ENCODE measurements at places on chromosomes 16 and 17.

- no peak for DNase-seq
Measured at GRCh38 chr16:49631187-49632041, 224.5 kb downstream of the ZNF423 start.

GRCh38 chr17:64356304-64356686 is 34.4 kb downstream of the PECAM1 start:
- no peak for DNase-seq

DNA sequence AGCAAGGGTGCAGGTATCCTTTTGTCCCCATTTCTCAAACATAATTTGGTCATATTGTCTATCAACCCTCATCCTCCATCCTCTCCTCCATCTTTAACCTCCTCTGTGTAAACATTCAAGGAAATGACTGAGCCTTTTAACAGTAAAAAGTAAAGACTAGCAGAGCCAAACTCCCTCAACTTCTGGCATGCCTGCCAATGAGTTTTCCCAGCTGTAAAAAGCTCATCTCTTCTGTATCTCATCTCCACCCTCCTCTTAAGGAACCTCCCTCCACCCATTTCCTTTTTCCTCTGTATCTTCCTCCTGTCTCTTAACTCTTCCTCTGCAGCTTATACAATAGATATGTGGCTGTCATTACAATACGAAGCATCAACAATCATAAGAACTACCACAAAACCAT is 76.9 kb upstream of the PSMD7 start:
- DNase-seq: no peak

GRCh38 chr17:11996722-11997146 is 541 bp downstream of the ZNF18 start:
- peak; percentile 36 for DNase-seq

DNA sequence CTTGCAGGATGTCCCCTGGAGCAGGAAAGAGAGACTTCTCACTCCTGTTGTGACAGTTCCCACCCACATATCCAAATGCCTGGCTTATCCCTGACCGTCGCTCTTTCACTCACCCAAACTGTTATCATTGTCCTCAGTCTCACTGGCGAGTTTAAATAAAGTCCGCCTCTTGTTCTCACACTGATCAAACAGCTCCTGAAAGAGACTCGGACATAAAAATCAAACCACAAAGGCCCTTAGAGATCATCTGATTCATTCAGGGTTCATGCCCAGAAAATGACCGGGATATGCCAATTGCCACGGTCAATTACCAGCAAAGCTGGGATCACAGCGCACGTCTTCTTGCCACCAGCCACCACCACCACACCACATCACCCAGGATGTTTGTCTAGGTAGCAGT is 19.9 kb downstream of the GGA3 start:
- DNase-seq: no peak

DNA sequence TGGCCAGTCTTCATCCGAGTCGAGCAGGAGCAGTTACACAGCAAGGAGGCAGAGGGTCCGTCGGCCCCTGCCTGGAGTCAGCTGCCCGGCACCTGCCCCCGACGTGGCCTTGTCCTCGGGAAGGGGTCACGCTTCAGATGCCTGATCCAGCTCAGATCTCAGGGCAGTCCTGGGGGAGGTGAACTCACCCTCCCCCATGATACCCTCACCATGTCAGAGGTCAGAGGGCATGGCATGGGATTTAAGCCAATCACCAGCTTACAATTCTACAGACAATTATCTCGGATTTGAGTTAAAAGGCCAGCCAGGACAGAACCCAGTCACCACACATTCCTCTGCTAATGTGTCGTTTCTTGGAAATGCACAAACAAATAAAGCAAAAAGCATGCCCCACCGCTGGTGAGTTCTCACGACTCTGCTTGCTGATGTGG is 211.3 kb downstream of the FOXL1 start:
- no peak for DNase-seq

DNA sequence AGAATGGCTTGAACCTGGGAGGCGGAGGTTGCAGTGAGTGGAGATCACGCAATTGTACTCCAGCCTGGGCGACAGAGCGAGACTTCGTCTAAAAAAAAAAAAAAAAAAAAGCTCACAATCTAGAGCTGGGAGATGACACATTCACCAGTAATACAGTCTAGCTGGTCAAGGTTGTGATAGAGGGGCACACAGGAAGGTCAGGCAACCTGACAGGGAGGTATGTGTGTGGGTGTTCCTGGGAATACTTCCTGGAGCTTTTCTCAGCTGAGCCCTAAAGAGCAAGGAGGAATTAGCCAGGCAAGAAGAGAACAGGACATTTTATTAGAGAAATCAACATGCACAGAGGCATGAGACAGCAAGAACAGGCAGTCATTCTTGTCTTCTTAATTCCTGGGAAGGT is 216.7 kb downstream of the SHISA9 start:
- no peak for DNase-seq

DNA sequence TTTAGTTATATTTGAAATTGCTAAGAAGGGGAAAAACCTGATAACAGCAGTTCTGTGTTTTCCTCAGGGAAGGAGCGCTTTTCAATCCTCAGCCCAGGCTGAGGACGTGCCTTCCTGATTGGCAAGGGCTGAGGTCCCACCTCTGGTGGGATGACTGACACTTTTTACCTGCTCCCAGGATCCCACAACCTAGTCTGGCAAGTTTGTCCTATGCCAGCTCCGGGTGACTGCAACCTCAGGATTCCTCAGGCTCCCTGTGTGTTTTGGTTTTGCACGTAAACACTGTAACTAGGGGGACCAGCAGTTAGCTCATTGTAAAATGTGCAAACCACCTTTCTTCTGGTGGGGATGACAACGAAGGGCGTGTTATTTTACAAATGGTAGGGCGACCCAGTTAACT is 7.5 kb downstream of the MARCHF10 start:
- no peak for DNase-seq

GRCh38 chr17:15403276-15403939 is 62.0 kb upstream of the TEKT3 start:
- no peak for DNase-seq

- DNase-seq: no peak
Measured at GRCh38 chr16:77277571-77277970, 78.4 kb downstream of the SYCE1L start.

DNA sequence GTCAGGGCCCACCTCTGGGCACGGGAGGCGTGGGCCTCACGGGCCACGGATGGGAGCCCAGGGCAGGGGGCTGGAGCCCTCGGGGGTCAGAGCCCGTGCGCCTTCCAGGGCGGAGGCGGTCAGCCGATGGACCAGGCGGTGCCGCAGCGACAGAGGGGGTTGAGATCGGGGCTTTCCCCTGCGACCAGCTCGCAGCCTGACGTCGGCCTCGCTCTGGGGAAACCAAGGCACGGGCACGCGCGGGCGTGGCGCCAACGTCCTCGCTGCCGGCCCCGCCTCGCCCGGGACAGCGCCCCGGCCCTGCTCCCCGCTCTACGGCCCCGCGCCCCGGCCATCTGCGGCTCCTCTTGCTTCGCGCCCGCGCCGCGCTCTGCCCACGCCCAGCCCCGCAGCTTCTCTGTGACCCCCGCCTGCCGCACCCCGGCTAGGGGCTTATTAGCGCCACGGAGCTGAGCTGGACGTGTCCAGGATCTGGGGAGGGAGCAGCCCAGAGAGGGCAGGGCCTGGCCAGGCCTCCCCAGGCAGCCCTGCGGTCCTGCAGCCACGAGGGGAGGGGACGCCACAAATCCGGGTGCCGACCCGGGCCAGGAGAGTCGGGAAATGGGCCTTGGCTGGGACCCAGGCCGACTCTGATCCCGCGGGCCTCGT is 13.5 kb downstream of the ACTG1 start:
- no peak for DNase-seq

- DNase-seq: no peak
Measured at GRCh38 chr17:4256952-4257351, 6.8 kb downstream of the ANKFY1 start.

- DNase-seq: no peak
Measured at GRCh38 chr17:4318186-4318585, 48.3 kb downstream of the UBE2G1 start.

DNA sequence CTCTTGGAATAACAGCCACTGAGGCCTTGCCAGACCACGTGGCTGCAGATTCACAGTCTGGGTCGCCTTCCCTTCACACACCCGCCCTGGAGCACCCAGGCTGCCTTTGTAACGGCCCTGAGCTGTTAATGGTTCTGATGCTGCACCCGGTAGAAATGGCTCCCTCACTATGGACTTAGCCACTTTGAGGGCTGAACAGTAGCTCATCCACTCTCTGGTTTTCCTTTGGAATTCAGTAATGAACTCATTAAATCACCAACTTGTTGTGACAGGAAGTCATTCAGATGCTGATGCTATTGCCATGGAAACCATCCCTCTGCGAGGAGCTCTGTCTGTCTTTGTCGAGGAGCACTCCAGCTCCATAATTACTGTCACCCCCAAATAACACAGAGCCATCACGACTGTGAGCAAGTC is 59.2 kb downstream of the CDK5R1 start:
- DNase-seq: peak; percentile 50

GRCh38 chr16:2004795-2005517 is 4.7 kb downstream of the ZNF598 start:
- DNase-seq: no peak

- DNase-seq: no peak
Measured at GRCh38 chr17:46776298-46777005, 42.0 kb downstream of the WNT3 start.

GRCh38 chr17:27315322-27315721 is 21.4 kb downstream of the WSB1 start:
- DNase-seq: peak; percentile 87

- DNase-seq: no peak
Measured at GRCh38 chr17:32916134-32916533, 11.8 kb upstream of the TMEM98 start.

DNA sequence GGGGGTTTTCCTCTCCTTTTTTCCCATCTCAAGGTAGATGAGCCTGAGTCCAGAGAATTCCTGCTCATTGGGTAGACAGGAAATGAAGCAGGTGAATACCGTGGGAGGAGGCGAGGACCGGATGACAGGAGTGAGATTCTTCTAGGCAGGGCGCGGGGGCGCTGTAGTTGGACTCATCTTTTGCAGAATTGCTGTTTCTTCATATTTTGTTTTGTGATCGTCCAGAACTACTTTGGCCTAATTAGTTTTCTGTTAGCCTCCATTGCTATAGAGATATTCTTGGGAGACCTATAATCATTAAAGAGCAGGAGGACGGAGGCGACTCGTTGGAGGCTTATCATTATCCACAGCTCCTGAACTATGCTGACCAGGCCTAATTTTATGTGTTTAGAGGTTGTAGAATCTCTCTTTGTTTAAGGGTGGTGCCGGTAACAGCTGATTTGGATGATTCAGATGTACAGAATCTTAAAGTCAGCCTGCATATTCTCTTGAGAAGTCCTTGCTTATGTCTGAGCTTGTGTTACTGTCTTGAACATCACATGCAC is 650 bp downstream of the ATP6V0A1 start:
- peak; percentile 55 for DNase-seq

- no peak for DNase-seq
Measured at GRCh38 chr16:86471896-86472295, 38.4 kb upstream of the FOXF1 start.
